ENCODE measurements at places on chromosomes 5 and 9.

GRCh38 chr5:81826128-81826527, 75.2 kb upstream of the SSBP2 start:
- no peak for DNase-seq

- no peak for DNase-seq
These were observed 44.0 kb downstream of the IRF1 start for GRCh38 chr5:132446621-132447020.

GRCh38 chr9:18488886-18489285, 14.9 kb downstream of the ADAMTSL1 start:
- DNase-seq: no peak

DNA sequence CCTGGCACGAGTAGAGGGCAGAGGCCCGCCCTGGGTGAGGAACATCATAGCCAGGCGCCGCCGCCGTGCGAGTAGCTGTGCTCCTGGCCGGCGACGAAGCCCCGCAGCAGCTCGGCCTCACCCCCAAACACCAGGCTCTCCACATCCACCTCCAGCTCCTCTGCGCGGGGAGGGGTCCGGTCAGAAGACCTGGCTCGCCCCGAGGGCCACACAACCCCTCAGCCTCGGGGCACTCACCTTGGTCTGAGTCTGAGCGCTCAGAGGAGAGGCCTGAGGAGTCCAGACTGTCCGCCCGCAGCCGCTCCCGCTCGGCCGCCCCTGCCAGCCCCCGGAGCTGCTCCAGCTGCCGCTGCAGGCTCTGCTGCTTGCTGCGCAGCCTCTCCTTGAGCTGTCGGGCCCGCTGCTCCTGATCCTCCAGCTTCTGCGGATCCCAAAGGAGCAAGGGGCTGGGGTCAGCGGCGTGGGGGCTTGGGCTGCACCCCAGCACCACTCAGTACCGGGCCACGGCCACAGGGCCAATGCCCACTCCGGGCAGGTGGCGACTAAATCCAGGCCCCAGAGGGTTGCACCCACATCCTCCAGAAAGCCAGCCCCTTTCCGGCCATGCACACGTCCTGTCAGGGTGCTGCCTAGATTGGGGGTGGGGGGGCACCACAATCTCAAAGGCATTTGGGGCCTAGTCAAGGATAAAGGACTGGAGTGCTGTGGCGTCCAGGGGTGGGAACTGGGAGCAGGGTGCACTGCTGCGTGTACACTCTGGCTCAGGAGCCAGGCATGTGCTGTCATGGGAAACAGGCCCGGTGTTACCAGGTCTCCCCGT, 3.9 kb downstream of the MXD3 start:
- no peak for DNase-seq

GRCh38 chr5:17314907-17315471, 97.6 kb downstream of the BASP1 start:
- no peak for DNase-seq

DNA sequence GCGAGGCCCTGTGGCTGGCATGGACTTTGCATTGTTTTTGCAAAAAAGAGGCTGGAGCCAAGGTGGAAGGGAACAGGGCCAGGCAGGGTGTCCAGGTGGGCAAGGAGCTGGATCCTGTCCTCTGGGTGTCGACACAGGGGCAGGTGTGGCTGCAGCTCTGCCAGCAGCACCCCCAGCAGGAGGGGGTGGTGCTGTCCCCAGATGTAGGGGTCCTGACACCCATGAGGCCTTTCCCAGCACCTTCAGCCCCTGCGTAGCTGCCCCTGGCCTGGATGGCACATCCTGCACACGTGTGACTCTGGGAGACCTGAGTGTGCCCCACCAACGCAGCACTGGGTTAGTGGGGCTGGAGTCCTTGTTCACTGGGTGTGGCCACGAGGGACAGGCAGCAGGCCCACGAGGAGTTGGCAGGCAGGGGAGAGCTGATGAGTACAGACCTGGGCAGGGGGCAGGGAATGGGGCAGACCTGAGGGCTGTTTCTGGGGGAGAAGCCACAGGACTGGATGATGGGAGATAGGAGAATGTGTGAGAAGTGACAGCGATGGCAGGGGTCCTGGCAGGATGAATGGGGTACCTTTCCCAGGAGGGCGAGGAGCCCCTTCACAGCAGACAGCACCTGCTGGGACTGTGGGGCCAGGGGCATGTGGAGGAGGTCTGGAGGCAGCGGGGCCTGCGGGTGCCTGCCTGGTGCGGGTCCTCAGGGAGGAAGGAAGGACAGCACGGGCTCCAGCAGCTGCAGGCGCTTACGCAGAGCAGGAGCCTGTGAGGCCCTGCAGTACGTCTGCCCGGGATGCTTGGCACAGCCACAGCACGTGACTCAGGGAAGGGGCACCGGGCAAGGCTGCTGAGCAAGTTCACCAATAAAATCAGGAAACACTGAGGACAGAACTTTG, 3.6 kb upstream of the RASGEF1C start:
- DNase-seq: no peak

DNA sequence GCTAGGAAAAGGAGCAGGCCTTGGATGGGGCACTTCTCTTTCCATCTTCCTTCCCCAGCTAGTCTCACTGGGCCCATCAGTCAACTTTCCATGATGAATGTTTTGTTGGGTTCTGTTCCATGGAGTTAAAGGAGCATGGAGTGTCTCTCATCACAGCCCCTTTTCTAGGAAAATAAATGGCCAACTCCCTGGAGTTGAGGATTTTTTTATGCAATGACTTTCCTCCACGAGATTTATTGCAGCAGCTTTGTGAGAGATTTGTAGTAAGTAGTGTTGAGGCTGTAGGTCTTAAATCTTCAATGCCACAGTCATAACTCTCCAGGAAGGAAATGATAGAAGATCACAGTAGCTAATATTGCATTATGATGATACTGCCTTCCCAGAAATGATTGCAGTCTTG, 45.6 kb upstream of the SLC44A1 start:
- DNase-seq: no peak

DNA sequence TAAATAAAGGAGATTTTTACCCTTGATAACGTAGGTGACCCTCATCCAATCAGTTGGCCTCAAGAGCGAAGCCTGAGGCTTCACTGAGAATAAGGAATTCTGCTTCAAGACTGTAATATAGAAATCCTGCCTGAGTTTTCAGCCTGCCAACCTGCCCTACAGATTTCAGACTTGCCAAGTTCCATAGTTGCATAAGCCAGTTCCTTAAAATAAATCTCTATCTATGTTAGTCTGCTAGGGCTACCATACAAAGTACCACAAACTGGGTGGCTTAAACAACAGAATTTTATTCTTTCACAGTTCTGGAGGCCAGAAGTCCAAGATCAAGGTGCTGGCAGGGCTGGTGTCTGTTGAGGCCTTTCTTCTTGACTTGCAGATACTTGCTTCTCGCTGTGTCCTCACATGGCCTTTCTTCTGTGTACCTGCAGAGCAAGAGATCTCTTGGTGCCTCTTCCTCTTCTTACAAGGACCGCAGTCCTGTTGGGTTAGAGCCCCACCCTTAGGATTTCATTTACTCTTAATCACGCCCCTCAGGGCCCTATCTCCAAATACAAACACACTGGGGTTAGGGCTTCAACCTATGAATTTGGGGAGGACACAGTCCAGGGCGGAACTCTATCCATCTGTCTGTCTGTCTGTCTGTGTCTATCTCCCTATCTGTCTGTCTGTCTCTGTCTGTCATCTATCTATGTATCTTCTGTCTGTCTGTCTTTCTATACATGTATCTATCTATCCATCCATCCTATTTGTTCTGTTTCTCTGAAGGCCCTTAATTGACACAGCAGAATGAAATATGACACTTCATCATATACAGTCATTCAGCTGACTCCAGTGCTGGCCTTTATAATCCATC, 17.0 kb upstream of the CMBL start:
- no peak for DNase-seq

DNA sequence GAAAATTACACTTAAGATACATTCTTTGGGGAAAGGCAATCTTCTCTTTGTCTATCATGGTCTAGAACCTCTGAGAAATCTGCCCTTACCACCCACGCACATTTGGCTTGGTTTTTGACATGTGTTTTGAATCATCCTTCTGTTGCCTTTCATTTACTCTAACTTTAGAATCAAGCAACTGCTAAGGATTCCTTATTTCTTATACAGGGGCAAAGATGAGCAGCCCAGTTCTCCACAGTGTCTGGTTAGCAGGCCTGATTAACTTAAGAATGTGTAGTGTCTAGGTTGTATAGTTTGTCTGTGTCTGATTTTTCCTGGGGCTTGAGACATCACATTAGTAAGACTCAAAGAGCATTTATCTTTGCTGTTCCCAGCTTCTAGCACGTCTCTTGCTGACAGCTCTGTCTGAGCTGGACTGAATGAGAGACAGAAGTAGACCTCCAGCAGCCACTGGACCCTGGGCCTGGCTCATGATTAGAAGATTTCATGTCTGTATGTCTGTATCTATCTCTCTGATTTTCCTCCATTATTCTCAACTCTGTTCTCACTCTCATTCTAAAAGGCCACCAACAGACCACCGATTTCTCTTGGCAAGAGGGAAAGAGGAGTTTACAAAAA, 31.8 kb upstream of the PCA3 start:
- DNase-seq: no peak

DNA sequence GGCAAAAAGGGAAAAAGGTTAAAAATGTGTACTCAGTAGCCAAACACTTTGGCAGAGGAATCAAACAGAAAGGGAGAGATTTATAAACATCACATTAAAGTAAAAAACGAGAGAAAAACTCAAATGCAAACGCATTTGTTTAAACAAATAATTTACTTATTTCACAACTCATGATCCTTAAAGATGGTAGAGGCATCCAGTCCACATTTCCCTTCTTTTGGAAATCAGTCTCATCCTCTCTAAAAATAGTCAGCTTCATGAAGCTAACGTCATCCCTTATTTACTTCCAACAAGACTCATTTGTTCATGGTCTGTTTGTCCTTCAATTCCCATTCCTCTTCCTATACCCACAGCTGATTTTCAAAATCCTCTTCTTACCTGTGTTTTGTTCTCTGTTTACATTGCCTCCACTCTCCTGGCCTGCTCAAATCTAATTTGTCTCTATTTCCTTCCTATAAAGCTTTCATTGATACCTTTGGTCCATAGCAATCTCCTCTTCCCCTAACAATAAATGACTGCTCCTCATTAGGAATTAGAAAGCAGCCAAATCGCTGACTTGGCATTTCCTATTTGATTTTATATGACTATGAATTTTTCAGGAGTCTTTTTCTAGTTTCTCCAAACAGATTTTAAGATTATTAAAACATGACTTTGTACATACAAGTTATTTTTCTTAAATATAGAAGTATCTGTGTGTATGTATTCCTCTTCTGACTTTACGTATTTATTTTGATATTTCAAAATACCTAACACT, 805.3 kb downstream of the TLE1 start:
- no peak for DNase-seq

DNA sequence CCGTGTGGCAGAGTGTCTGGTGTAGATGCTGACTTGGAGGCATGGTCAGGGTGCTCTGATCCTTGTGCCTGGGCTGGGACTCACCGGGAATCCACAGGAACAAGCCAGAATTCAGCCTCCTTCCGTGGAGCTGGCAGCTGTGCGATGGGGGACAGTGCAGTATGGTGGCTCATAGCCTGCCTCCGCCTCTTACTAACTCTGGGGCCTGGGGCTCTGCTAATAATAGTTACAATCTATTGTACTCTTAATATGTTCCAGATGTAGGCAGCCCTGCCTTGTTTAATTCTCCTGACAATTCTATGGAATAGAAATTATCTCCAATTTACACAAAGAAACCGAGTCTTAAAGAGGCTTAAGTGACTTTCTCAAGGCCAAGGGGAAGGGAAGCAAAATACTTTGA, 77.6 kb downstream of the PCDH1 start:
- no peak for DNase-seq

DNA sequence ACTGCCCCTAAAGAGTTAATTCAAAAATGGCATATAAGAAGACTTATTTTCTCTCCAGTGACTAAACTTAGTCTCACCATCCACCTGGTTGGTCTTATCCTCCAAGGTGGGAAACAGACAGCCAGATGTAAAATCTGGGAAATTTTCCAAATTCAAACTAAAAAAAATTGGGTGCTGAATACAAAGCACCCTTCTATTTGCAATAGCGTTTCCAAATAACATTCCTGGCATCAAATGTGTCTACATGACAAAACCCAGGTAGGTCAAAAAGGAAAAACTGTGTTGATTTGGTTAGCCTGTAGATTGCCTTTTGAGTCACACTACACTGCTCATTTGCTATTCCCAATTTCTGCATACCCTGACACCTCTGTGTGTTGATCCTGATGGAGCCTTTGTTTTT, 252.2 kb downstream of the NR2F1-AS1 start:
- DNase-seq: peak; percentile 83

- DNase-seq: no peak
These were observed 16.8 kb upstream of the CTSL start for GRCh38 chr9:87708986-87709728.

DNA sequence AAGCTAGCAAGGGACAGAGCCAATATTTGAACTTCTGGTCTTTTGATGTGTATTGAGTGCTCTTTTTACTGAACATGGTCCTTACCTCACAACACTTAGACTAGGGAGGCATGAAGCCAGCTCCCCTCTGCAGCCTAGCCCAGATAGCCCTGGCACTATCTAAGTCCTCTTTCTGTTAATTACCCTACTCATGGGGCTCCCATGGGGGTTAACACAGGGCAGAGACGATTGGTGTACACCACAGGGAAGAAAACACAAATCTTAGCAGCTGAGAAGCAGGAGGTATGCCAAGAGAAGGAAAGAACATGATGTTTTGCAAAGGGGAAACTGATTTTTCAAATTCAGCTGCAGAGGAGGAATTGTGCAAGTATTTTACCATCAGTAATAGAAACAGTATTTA, 383.8 kb downstream of the TMEM232 start:
- DNase-seq: no peak

DNA sequence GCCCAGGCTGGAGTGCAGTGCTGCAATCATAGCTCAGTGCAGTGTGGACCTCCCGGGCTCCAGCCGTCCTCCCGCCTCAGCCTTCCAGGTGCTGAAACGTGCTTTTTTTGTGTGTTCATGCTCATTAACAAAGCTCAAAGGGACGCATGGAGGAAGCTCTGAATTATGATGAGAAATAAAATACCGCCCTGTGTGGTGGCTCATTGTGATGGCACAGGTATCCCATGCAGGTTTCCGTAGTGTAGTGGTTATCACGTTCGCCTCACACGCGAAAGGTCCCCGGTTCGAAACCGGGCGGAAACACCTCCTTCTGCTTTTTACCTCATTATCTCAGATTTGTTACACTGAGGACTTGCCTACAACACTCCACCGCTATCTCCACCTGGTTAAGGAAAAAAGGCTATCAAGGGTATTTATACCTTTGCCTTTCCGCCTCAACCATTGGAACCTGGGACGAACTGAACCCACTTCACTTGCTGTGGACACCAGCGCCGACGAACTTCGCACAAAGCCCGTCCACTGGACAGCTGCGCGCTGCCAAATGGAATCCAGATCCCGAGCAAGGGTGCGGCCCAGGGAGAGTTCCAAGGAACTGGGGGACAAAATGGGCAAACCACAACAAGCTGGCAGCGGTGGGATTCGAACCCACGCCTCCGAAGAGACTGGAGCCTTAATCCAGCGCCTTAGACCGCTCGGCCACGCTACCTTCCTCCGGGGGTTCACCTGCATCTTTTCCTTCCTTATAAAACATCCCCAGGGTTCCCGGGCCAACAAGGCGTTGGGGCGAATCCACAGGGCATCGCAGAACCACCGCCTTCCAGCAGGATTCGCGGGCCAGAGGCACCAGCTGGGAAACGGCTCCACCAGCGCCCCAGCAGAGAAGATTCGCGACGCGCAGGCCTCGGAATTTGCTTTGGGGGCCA, 26.3 kb downstream of the OR2V2 start:
- DNase-seq: peak; percentile 95
